ENCODE measurements at places on chromosomes 7 and 10. TPM values are rescaled to one million over a fixed set of nuclear protein-coding genes. Genes with fewer than 3 reads are reported as not detected.

The SMO gene
- 0.07 TPM for total RNA-seq

GRCh38 chr10:77821551-77821950 is 105.0 kb downstream of the DLG5 start:
- H3K27ac ChIP-seq, result no peak overlapping the region
- H3K27me3 ChIP-seq, result no peaks in the 10 kb centered on the region
- H3K4me3 ChIP-seq, result no peak overlapping the region
- H3K36me3 ChIP-seq, result no peaks in the 10 kb centered on the region

The PTPN12 gene
- total RNA-seq, result 20.6 TPM

DNA sequence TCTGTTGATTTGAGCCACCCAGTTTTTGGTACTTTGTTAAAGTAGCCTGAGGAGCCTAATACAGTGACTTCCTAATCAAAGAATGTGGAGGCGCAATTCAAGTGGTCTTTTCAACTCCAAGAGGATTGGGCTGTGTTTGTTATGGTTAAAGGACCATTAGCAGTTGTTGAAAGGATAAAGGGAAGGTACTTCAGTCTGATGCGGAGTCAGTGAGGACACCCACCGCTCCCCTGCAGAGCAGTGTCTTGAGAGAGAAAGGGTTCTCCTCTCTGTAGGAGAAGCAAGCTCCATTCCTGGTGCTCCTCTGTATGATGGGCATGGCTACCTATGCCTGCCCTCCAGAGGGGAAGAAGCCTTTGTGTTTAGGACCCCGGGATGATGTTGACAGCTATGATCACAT is 590.6 kb upstream of the C7orf33 start:
- H3K4me3 ChIP-seq, result no peak overlapping the region
- H3K27ac ChIP-seq, result no peak overlapping the region
- no peaks in the 10 kb centered on the region for H3K36me3 ChIP-seq
- no peak for DNase-seq

The SAMD9L gene
- total RNA-seq, result 119 TPM

GRCh38 chr10:29748109-29748650 is 113.4 kb upstream of the SVIL start:
- H3K36me3 ChIP-seq, result no peaks in the 10 kb centered on the region
- no peak overlapping the region for H3K27ac ChIP-seq
- no peak for DNase-seq
- peaks cover 7% of the 10 kb centered on the region for H3K27me3 ChIP-seq
- no peaks in the 10 kb centered on the region for H3K4me1 ChIP-seq

DNA sequence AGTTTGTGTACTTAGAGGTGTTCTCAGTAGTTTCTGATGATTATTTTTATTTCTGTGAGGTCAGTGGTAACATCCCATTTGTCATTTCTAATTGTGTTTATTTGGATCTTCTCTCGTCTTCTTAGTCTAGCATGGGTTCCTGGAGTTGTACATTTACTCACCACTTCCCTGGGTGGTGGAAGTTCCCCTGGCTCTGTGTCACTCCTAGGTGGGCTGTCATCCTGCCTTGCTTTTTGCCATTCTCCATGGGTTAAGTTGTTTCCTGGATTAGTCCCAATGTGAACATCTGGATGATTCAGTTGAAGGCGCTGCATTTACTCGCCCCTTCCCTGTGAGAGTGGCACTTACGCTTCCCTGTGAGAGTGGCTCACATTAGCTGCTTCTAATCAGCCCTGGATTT is 48.2 kb downstream of the GSAP start:
- peaks cover 3% of the 10 kb centered on the region for H3K4me1 ChIP-seq

GRCh38 chr10:55449981-55450380 is 649.0 kb upstream of the PCDH15 start:
- H3K4me3 ChIP-seq, result no peak overlapping the region
- H3K4me1 ChIP-seq, result no peaks in the 10 kb centered on the region
- no peaks in the 10 kb centered on the region for H3K27me3 ChIP-seq
- no peak for DNase-seq
- no peak overlapping the region for H3K27ac ChIP-seq

The TMEM225B gene
- 2.3 TPM for total RNA-seq

- peaks cover 31% of the 10 kb centered on the region for H3K36me3 ChIP-seq
- peak overlapping the region; percentile 46 for H3K27ac ChIP-seq
- H3K27me3 ChIP-seq, result peaks cover 1% of the 10 kb centered on the region
- no peak for DNase-seq
Observed at GRCh38 chr10:16439295-16439694, 2.5 kb downstream of the PTER start.

GRCh38 chr7:147483634-147484292 is 1106.8 kb upstream of the C7orf33 start:
- no peak overlapping the region for H3K27ac ChIP-seq
- H3K27me3 ChIP-seq, result no peaks in the 10 kb centered on the region
- no peaks in the 10 kb centered on the region for H3K36me3 ChIP-seq
- H3K4me1 ChIP-seq, result no peaks in the 10 kb centered on the region

The EGFR gene
- total RNA-seq, result not detected

- peak overlapping the region; percentile 85 for H3K4me3 ChIP-seq
- H3K27me3 ChIP-seq, result no peaks in the 10 kb centered on the region
- peak overlapping the region; percentile 96 for H3K27ac ChIP-seq
- peaks cover 20% of the 10 kb centered on the region for H3K36me3 ChIP-seq
Observed at GRCh38 chr7:114922652-114923402, 933 bp downstream of the MDFIC start.

DNA sequence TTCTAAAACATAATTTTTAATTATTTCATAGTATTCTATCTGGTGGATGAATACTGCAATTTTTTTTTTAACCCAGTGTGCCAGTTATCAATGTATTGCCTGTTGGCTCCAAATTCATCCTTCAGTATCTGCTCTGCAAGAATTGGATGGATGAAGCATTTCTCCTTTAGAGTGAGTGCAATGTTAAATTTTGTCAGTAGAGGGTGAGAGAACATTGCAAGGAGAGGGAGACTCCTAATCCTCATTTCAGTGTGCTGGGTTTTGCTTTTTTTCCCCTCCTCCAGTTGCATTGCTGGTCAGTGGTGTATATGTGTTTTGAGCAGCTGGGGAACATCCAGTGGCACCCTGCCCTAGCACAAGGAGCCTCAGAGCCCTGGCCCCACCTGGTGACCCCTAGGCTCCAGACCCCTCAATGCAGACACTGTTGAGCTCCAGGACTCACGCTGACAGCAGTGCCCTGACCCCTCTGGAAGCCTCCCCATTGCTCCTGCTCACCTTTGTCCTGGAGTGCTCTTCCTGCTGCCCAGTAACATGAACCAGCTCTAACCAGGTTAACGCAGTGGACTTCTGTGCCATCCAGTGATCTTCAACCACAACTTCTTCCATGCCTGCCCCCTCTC is 199.4 kb downstream of the USP6NL start:
- H3K4me1 ChIP-seq, result peaks cover 12% of the 10 kb centered on the region
- peaks cover 4% of the 10 kb centered on the region for H3K36me3 ChIP-seq

GRCh38 chr10:129964611-129965424 is 744 bp upstream of the EBF3 start:
- no peak overlapping the region for H3K4me3 ChIP-seq
- peaks cover 10% of the 10 kb centered on the region for H3K4me1 ChIP-seq
- peak; percentile 37 for DNase-seq

GRCh38 chr10:43395571-43396060 is 13.4 kb downstream of the HNRNPF start:
- DNase-seq, result peak; percentile 69
- no peaks in the 10 kb centered on the region for H3K27me3 ChIP-seq
- H3K27ac ChIP-seq, result peak overlapping the region; percentile 87
- H3K36me3 ChIP-seq, result peaks cover 70% of the 10 kb centered on the region
- peaks cover 66% of the 10 kb centered on the region for H3K4me1 ChIP-seq

The GLI3 gene
- total RNA-seq, result 0.15 TPM

DNA sequence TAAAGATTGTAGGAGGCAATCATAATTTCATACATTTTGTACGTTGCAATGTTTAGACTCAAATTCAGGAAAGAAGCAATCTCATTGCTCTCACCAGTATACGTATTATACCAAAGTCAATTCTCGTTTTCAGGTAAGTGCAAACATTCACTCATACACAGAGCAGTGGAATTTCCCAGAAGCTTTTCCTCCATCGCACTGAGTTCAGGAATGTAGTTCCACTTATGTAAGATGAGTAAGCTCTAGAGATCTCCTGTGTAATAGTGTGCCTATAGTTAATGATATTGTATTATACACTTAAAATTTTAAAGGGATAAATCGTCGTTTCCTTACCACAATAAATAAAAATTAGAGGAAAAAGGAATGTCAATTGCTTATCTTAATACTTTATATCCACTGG is 470.8 kb upstream of the KCND2 start:
- no peak for DNase-seq
- no peak overlapping the region for H3K27ac ChIP-seq
- H3K4me1 ChIP-seq, result no peaks in the 10 kb centered on the region
- H3K4me3 ChIP-seq, result no peak overlapping the region
- no peaks in the 10 kb centered on the region for H3K27me3 ChIP-seq
- no peaks in the 10 kb centered on the region for H3K36me3 ChIP-seq

GRCh38 chr7:27866256-27866655 is 126.3 kb downstream of the TAX1BP1 start:
- H3K4me3 ChIP-seq, result no peak overlapping the region
- no peaks in the 10 kb centered on the region for H3K36me3 ChIP-seq
- H3K4me1 ChIP-seq, result peaks cover 13% of the 10 kb centered on the region
- H3K27me3 ChIP-seq, result peaks cover 2% of the 10 kb centered on the region

DNA sequence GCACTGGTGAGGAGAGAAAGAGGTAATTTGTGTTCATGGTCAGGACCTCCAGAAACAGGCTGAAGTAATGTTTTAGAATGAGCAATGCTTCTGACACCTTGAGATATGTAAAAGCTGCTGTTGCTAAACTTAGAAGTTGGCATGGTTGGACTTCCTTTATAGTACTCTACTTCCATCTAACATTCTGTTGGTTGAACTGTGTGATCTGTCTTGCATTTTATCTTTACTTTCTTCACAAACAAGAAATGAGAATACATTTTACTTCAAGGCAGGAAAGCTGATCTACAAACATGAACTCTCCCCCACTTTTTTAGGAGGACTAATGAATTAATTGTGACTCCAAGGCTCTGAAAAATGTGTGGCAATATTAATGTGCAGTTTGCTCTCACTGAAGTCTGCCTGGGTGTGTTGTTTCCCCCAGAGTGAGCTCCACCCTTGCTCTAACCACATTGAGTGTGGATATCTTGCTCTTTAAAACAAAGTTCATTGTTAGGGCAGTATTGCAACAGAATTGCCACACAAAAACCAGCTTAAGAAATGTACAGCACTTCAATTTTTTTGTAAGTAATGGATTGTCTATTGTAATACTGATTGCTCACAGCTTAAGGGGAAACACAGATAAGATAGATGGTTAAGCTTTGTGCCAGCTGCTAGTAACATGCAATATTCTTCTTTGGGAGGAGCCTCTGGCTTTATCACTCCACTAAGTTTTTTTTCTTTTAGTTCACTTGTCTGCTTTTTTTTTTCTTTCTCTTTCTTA is 69.0 kb downstream of the ADD3 start:
- peak overlapping the region; percentile 94 for H3K27ac ChIP-seq
- H3K4me3 ChIP-seq, result peak overlapping the region; percentile 79
- H3K4me1 ChIP-seq, result peaks cover 78% of the 10 kb centered on the region

- no peaks in the 10 kb centered on the region for H3K36me3 ChIP-seq
- no peak for DNase-seq
- H3K27ac ChIP-seq, result no peak overlapping the region
- H3K4me1 ChIP-seq, result no peaks in the 10 kb centered on the region
Observed at GRCh38 chr7:84162125-84162524, 32.5 kb downstream of the SEMA3A start.

The SNX10 gene
- 59.3 TPM for total RNA-seq

The STK17A gene
- 86.1 TPM for total RNA-seq

GRCh38 chr7:47743965-47744591 is 162.2 kb upstream of the TNS3 start:
- no peaks in the 10 kb centered on the region for H3K36me3 ChIP-seq
- H3K4me3 ChIP-seq, result no peak overlapping the region
- H3K4me1 ChIP-seq, result no peaks in the 10 kb centered on the region

The SUPV3L1 gene
- 59.0 TPM for total RNA-seq

The OR2A12 gene
- total RNA-seq, result not detected

- no peaks in the 10 kb centered on the region for H3K4me1 ChIP-seq
- H3K27ac ChIP-seq, result no peak overlapping the region
- H3K4me3 ChIP-seq, result no peak overlapping the region
- no peaks in the 10 kb centered on the region for H3K36me3 ChIP-seq
Observed at GRCh38 chr10:26367771-26368170, 70.4 kb upstream of the APBB1IP start.

GRCh38 chr10:106711313-106711906 is 453.1 kb downstream of the SORCS1 start:
- peak; percentile 56 for DNase-seq
- no peak overlapping the region for H3K27ac ChIP-seq
- H3K4me3 ChIP-seq, result no peak overlapping the region
- no peaks in the 10 kb centered on the region for H3K27me3 ChIP-seq

GRCh38 chr7:108848486-108848885 is 278.8 kb downstream of the DNAJB9 start:
- H3K27me3 ChIP-seq, result no peaks in the 10 kb centered on the region
- no peak for DNase-seq
- no peak overlapping the region for H3K4me3 ChIP-seq
- H3K4me1 ChIP-seq, result no peaks in the 10 kb centered on the region

DNA sequence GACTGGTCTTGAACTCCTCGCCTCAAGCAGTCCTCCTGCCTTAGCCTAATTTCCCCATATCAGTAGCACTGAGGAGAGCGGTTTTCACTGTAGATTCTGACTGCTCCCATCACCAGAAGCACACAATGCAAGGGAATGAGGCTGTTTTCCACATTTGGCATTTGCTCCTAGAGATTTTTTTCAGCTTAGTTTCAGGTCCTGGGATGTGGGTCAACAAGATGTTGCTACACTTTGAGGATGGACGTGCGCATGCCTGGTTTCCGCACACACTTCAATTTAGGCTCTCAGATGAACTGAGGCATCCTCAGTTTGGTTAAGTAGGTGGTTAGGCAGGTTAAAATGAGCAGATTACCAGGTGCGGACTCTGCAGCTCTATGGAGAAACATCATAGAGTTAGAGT is 287.1 kb upstream of the LYZL1 start:
- no peak overlapping the region for H3K27ac ChIP-seq
- no peak overlapping the region for H3K4me3 ChIP-seq
- no peak for DNase-seq

DNA sequence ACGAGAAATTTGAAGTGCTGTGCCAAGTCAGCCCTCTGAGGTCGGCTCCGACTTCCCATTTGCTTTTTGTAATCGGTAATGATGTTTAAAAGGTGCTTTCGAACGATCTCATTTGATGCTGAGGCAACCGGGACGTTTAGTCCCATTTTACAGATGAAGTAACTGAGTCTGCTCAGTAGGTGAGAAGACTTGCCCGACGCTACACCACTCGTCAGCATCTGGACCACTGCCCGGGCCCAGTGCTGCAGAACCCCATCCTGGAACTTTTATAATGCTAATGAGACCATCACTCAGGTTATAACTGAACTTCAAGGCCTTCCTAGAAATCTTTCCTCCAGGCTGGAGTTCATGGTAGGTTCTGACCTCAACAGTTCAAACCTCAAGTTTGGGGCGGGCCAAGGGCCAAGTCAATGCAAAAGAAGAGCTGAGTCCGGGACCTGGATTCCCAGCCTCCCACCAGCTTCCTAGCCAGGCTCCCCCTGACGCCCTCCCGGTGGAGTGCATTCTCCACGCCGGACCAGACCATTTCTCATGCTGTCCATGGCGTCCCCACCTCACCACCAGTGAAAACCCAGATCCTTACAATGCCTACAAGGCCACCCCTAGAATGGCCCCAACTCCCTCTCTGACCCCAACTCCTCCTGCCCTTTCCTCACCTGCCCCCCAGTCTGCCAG is 699 bp upstream of the PDLIM1 start:
- H3K27me3 ChIP-seq, result peaks cover 57% of the 10 kb centered on the region
- peaks cover 41% of the 10 kb centered on the region for H3K4me1 ChIP-seq
- peak overlapping the region; percentile 62 for H3K4me3 ChIP-seq

All from activated CD8-positive, alpha-beta memory T cell treated with anti-CD3 and anti-CD28 coated beads, Interleukin-2, amount 10 ng/mL, durations not matched to agents 7 days and 5 days (primary cell).